Stimulated activated CD8-positive, alpha-beta memory T cell treated with anti-CD3 and anti-CD28 coated beads, Interleukin-15, amount 100 ng/mL, for 48 hours (primary cell): ENCODE measurements at places on chromosomes 7 and 10.

GRCh38 chr10:104286939-104287338 lies 18.0 kb downstream of the GSTO2 start:
- no peak for DNase-seq

DNA sequence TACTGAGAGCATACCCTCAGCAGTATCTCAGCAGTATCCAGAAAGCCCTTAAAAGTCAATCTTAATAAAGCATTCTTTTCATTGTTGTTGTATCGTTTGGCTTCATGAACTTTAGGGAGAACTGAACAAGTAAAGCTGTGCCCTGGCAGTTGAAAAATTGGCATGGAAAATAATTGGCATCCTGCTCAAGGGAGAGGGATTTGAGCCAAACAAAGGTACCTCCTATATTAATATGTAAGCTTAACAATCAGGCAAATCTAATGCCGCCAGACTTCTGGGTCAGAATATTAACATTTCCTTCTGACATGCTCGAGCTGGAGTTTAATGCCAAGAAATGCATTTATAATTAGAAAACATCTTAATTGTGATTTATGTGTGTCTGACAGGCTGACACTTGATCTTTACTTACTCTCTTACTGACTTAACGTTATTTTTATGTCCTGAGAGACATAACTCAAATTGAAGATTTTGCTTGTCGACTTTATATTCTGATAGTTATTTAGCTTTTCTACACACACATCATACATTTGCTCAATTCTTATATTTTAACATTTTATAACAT lies 42.1 kb upstream of the PCDH15 start:
- DNase-seq, result no peak

- no peak for DNase-seq
These were observed 1.2 kb upstream of the CHAT start for GRCh38 chr10:49612513-49613164.

- no peak for DNase-seq
These were observed 72.7 kb upstream of the ARID5B start for GRCh38 chr10:61828788-61829187.

GRCh38 chr7:85103357-85103756 lies 83.5 kb downstream of the SEMA3D start:
- DNase-seq, result no peak

- DNase-seq, result no peak
These were observed 7.0 kb upstream of the MUC17 start for GRCh38 chr7:101012931-101013330.

- DNase-seq, result no peak
These were observed 55.2 kb upstream of the RAB18 start for GRCh38 chr10:27448921-27449320.

DNA sequence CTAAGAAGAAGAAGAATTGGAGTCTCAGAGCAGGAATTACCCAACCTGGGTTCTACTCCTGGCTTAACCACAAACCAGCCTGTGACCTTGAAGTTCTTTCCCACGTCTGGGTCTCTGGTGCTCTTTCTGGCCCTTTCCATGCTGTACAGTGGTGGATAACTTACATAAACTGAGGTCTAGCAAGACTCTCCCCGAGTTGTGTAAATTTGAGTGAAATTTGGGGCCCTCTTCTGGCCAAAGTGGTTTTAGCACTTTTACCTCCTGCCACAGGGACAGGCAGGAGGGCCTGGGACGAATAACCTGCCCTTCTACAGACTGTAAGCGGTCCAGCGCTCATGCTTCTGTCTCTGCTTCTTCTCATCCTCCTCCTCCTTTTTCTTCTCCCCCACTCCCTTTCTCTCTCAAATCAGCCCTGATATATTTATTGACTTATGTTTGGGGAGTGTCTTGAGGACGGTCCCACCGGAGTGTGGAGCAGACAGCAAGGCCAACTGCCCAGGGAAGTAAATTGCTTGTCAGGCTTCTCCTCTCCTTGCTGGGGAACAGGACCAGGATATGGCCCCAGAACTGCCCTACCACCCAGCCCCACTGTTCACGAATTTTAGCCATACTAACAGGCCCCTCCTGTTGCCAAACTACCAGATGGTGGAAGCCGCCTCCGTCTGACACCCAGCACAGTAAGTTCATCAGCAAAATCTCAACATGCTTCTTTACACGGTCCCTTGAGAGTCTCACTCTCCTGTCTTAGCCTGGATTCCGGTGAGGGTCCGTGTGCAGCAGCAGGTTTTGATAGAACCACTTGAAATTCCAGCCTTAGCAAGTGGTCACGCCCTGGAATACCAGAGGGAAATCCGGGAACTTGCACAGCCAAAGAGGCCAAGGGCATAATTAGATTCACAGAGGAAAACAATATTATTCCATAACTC lies 4.0 kb upstream of the SH3PXD2A start:
- peak; percentile 18 for DNase-seq

- DNase-seq, result no peak
These were observed 285.4 kb upstream of the MKI67 start for GRCh38 chr10:128411643-128412042.
